Cerebellar nuclear complex (tissue), 1 donor: ENCODE measurements at places on chromosomes 5 and 9.

GRCh38 chr5:2453781-2454180 is 297.7 kb downstream of the IRX2 start:
- no peak for DNase-seq

GRCh38 chr5:59069438-59070079 is 486.7 kb downstream of the RAB3C start:
- no peak for DNase-seq

DNA sequence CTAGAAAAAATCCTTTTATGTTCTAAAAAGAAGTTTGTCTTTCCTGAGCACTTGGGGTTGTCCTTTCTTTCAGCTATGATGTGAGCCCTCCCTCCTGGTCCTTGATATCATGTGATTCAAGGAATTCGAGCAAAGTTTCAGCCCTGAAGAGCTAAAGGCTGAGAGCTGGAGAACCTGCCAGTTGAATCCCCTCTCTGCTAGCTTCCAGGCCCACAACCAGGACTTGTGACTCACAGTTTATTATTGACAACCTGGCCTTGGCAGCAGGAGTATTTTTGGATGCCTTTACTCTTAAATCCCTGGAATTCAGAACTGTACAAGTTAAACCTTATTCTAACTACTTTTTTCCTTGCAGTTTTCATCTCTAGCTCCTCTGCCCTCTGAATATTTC is 182.8 kb downstream of the SPOCK1 start:
- no peak for DNase-seq

GRCh38 chr5:9483243-9483642 is 62.6 kb downstream of the SEMA5A start:
- DNase-seq: no peak

GRCh38 chr5:159913048-159913447 is 3.2 kb upstream of the ADRA1B start:
- no peak for DNase-seq

- DNase-seq: no peak
Observed at GRCh38 chr9:127021664-127022363, 100.6 kb downstream of the ANGPTL2 start.

DNA sequence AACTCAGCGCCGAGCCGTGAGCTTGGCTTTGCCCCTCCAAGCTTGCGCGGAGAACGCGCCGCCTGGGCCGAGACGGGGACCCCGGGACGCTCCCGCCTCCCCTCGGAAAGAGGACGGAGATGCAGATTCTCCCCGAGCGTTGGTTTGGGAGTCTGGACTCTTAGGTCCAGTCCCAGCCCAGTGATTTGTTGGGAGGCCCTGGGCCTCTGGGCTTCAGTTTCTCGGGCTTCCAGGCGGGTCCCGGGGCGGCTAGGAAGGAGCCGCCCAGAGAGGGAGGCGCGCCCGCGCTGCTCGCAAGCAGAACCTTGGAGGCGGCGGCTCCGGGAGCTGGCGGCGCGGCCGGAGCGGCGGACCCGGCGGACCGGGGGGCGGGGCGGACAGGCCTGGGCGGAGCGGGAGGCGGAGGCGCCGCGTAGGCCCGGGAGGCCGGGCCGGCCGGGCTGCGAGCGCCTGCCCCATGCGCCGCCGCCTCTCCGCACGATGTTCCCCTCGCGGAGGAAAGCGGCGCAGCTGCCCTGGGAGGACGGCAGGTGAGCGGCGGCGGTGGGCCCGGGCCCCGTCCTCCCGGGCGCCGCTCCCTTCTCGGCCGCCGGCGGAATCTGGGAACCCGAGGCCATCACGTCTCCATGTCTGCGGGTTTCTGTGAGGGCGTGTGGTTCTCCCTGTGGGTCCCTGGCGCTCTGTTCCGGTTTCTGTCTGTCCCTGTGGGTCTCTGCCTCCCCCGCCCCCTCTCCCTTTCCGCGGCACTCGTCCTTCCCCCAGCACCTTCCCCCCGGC is at the start of gene B4GALT7:
TSS of gene B4GALT7 (plus strand) at position 402 of the 777 bp plus-strand sequence. CDS start at position 481, 79 bp downstream.
- DNase-seq: peak; percentile 24

DNA sequence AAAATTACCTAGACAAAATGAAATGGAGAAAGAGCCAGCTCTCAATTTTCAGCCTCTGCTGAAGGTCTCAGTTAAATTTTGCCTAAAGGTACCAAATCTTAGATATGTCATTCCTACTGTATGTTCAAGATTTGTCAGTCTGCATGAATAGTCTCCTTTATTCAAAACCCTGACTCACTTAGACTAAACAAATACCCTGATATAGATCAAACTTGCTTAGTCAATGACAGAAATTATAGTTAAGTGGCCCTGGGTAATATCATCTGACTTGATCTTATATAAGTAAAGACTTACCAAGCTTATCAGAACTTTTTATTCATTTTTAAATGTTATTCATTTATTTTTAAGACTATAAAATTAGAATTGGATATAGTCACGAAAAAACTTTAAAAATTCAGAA is 12.2 kb downstream of the MEGF9 start:
- DNase-seq: no peak

DNA sequence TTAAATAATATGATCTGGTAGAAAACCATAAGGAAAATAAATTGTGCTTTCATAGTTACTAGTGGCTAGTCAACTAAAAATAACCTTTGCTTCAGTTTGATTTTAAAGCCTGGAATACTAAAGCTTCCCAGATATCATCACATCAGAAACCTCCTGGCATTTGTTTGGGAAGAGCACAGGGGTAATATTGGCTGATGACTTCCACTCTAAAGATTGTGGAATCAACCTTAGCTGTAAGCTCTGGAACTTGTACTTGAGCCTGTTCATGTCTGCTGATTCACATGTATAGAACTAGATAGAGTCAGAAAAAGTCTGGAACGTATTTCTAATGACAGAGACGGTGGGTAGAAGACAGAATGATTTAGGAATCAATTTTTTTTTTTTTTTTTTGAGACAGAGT is 345.0 kb downstream of the CWC27 start:
- no peak for DNase-seq

GRCh38 chr9:33850267-33850629 is 33.3 kb downstream of the UBE2R2 start:
- DNase-seq: no peak

DNA sequence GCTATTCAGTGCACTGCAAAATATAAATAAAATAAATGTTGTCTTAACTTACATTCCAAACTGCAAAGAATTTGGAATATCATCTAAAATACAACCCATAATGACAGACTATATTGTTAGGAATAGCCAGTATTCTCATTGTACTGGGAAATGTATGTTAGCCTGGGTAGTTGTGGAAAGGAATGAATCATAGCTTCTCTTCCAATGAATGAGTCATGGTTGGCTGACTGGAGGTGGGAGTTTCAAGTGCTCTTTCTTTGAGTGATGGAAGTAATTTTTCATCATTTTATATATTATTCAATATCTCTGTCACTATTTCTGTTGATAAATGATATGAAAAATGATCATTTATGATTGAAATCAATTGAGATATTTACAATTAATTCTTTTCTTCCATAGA is 158.6 kb upstream of the ARRDC3 start:
- DNase-seq: no peak

DNA sequence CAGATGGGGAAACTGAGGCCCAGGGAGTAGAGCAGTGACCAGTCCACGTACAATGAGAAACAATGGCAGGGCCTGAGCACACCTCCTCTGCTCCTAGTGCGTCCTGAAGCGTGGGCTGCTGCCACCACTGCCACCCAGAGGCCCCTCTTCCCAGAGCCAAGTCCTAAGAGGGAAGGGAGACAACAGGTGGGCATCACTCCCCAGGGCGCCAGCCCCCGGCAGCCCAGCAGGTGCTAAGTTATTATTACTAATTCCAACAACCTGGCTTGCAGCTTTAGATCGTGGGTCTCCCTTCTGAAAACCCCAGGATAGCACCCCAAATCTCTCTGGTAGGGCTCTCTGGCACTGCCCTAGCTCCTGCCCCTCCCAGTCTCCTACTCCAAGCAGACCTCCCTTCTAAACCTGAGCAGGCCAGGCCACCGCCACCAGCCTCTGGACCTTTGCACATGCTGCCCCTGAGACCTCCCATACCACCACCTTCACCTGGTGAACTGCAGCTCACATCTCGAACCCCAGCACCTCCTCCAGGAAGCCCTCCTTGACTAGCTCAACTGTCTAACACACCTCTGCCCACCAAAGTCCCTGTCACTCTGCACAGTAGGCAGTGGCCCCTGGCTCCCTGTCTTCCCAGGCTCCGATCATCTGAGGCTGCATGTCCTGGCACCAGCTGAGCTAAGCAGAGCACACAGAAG is 65.8 kb downstream of the VAV2 start:
- DNase-seq: no peak

DNA sequence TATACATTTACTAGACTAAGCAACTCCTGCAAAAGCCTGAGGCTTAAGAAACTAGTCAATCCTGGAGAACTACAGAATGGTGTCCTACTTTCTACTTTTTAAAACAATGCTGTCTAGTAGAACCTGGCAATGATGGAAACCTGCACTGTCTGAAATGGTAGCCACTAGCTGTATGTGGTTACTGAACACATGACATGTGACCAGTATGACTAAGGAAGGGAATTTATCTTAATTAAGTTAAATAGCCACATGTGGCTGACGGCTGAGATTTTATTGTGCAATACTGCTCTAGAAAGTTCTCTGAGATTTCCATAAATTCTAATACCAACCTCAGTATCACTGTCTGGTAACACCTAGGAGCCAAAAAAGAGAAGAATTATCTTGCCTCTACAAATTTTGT is 44.9 kb upstream of the RAPGEF6 start:
- DNase-seq: no peak

GRCh38 chr5:179974946-179975712 is 67.4 kb upstream of the TBC1D9B start:
- no peak for DNase-seq

DNA sequence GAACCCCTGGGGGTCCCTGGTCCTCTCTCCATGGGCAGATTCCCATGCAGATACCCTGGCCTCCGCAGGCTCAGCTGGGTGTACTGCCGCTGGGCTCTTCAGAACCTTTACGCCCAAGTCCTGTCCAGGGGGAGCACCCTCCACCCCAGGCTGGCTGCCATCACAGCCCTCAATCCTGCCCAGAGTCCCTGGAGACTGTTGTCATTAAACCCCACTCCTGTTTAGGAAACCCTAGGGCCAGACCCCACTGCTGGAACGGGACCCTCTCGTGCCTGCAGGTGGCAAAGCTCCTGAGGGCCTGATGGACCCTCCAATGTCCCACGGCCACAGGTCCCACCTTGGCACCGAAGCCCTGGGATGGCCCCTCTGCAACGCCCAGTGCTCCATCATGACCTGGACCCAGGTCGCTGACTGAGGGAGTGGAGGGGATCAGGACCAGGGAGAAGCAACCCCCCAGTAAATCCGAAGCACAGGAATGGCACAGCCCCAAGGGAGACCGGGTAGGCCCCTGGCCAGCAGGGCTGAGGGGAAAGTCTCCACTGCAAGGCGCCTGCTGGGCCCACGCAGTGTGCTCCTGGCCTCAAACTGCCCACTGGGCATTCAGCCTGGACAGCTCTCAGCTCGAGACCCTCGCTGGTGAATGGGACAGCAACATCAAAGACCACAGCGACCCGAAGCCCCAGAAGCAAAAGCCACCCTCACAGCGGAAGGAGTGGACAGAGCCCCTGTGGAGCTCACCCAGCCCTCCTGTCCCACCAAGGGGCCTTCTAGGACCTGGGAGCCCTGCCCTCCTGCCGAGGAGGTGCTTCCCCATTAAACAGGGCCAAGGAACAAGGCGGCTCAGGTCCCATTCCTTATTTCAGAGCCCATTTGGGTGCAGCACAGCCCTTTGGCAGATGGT is 8.3 kb downstream of the ZDHHC11B start:
- DNase-seq: no peak

GRCh38 chr5:62600560-62601252 is 22.1 kb downstream of the LRRC70 start:
- no peak for DNase-seq

- DNase-seq: no peak
Observed at GRCh38 chr5:165325221-165325620, 1819.8 kb downstream of the MAT2B start.

GRCh38 chr5:36605241-36605640 is 1.2 kb upstream of the SLC1A3 start:
- DNase-seq: no peak

DNA sequence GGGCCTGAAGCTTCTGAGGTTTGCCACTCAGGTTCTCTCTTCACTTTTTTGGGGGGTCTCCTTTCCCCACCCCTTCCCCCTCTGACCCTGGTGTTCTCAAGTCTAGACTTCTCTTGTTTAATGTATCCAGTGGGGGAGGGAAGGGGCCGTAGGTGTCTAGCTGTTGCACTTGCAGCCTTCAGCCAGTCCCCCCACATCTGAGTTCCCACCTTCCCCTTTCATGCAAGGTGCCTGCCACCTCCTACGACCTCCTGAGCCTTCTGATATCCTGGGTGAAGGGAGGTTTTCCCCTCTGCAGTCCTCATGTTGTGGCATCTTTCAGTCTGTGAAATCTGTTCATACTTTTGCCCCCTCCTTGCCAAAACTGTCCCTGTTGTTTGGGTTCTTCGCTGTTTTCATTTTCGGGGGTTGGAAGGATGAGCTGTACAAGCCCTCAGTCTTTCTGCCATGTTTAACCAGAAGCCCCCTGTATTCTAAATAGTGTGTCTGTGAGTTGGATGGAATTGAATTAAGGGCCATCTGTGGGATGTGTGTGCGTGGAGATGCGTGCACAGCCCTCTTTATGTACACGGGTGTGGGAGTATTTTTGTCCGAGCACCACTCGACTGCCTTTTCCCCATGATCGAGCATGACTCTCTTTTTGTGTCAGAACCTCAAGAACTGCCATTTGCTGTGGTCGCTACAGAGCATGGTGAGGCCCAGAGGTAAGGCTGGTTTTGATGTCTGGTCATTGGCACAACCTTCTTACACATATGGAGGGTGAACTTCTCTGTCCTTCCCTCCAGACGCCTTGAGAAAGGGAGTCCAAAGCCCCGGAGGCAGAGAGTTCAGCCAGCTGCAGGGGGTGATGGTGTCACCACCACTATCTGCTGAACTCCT is 23.6 kb downstream of the PRRC2B start:
- no peak for DNase-seq
